PC-9 (cell line): ENCODE measurements at places on chromosomes 3 and 15.

GRCh38 chr3:24829629-24830229 lies 335.1 kb upstream of the THRB start:
- no peak for DNase-seq

- no peak for DNase-seq
These were observed 23.4 kb upstream of the GALNT15 start for GRCh38 chr3:16151109-16151508.

GRCh38 chr3:23254282-23254681 lies 51.2 kb downstream of the UBE2E2 start:
- DNase-seq: no peak

GRCh38 chr3:137105277-137105977 lies 147.6 kb downstream of the IL20RB start:
- DNase-seq: peak; percentile 21

GRCh38 chr15:68317281-68318007 lies 39.9 kb downstream of the FEM1B start:
- DNase-seq: no peak

GRCh38 chr3:152196782-152197181 lies 71.9 kb upstream of the MBNL1 start:
- DNase-seq: no peak

DNA sequence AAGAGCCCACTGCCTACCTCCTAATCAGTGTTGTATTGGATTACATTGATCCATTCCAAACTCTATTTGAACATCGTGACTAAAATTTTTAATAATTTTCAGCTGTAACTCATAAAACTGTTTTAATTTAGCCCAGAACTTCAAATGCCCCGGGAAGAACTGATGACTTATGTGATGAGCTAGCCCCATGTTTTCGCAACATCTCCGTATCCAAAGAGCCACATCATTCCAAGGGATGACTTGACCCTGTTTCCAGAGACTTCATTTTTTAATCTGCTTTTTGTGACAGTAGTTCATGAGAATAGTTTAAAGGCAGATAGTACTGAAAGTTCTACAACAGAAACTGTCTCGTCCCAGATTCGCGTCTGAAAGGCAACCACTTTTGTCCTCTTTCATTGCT lies 97.4 kb downstream of the STAC start:
- DNase-seq: no peak

GRCh38 chr3:107627962-107628542 lies 105.3 kb downstream of the BBX start:
- no peak for DNase-seq
